ENCODE measurements at places on chromosomes 16 and 17.

- DNase-seq, result no peak
Measured at GRCh38 chr16:67544844-67545664, 16.4 kb downstream of the RIPOR1 start.

GRCh38 chr17:74527756-74528155 lies 3.5 kb downstream of the CD300LB start:
- no peak for DNase-seq

DNA sequence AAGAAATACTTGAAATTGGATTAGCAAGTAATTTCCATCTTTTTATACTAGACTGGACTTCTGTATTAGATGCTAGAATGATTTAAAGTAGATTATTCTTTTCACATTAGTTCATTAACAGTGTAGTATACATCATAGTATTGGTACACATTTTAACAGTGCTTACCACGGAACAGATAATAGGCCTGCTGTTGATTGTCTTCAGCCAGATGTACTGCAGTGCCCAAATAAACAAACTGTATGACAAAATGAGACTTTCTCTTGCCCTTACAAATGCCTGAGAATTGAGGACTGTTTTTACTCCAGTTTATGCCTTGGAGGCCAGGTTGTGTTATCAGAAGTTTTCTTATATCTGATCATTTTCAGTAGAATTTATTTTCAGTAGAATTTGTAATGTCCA lies 631 bp downstream of the EVI2A start:
- DNase-seq, result no peak

- DNase-seq, result no peak
Measured at GRCh38 chr17:17152385-17152784, 53.7 kb downstream of the PLD6 start.

DNA sequence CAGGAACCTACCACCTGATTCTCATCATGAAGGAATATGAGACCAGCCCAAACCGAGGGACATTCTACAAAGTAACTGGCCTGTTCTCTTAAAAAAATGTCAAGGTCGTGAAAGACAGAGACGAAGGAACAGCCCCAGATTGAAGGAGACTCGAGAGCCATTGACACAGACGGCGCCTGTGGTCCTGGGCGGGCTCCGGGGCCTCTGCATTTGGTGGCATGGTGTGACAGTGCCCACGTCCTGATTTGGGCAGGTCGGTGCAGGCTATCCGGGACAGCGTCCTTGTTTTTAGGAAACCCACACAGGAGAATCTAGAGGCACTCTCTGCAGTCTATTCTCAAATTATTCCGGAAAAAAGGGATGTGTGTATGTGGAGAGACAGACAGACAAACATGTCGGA lies 64.1 kb downstream of the ADCY9 start:
- DNase-seq, result no peak

DNA sequence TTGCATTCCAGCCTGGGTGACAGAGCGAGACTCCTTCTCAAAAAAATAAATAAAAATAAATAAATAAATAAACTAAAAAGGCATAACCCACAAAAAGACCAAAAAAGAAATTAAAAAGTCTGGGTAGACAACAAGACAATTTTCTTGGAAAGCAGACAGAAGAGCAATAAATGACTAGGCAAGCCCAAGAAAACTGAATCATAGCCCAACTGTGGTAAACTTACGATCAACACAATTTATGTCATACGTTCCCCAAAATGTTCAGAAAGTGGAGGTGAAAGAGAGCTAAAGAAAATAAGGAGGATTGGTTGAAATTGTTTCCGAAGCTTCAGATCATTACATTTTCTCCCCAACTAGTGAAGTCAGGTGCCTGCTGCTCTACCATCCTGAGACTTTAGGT lies 31.3 kb upstream of the C17orf78 start:
- no peak for DNase-seq

- no peak for DNase-seq
Measured at GRCh38 chr16:57001026-57001679, 11.8 kb downstream of the NLRC5 start.

DNA sequence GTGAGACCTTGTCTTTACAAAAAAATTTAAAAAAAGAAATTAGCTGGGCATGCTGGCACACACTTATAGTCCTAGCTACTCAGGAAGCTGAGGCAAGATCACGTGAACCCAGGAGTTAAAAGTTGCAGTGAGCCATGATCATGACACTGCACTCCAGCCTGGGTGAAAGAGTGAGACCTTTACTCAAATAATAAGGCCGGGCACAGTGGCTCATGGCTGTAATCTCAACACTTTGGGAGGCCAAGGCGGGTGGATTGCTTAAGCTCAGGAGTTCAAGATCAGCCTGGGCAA lies 11.5 kb upstream of the RIPOR1 start:
- DNase-seq, result no peak

GRCh38 chr16:86984343-86984742 lies 332.8 kb downstream of the C16orf95 start:
- DNase-seq, result no peak

DNA sequence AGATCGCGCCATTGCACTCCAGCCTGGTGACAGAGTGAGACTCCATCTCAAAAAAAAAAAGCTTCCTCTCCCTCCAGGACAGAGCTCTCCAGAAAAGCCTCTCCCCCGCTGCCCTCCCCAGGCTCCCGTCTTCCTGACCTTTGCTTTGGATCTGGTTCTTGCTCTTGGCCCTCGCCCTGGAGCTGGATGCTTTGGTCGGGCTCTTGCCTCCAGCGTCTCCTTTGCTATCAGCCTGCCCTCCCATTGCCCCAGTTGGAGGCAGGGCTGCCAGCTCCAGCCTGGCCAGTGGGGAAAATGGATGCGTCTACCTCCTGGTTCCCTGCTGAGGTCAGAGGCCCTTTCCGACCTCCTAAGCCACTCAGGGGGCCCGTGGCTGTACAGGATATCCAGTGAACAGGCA lies 35.9 kb downstream of the TRARG1 start:
- DNase-seq, result no peak

DNA sequence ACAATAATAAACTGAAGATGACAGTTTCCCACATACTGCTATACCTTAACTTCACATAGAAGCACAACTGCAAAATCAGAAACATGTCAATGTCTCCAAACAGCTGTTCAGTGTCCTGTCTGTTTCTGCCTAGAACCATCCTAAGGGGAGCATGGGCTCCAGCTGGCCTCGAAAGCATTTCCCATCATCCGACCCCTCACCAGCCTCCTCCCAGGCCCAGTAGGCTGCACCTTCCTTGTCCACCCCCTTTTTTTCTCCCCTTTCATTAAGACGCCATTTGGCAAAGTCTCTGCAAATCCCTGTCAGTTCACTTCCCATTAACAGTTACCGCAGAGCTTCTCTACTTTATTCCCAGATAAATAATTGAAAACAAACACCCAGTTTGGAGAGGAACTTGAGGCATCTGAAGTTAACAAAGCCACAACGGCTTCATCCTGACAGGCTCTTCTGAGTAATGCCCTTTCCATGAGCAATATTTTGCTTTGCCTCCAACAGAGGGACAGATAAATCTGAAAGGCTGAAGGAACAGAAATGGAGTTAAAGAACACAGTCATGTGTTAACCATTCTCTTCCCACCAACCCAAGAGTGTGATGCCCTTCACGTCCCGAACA lies 65.3 kb downstream of the SLC39A11 start:
- peak; percentile 37 for DNase-seq

GRCh38 chr16:54347961-54348360 lies 61.4 kb upstream of the IRX3 start:
- no peak for DNase-seq

GRCh38 chr16:30136971-30137605 lies 14.1 kb upstream of the MAPK3 start:
- no peak for DNase-seq

- DNase-seq, result no peak
Measured at GRCh38 chr16:57539072-57539796, 2.9 kb upstream of the CCDC102A start.

- no peak for DNase-seq
Measured at GRCh38 chr17:2948721-2949468, 114.5 kb downstream of the OR1D5 start.

GRCh38 chr16:50622029-50622428 lies 59.1 kb downstream of the SNX20 start:
- no peak for DNase-seq

DNA sequence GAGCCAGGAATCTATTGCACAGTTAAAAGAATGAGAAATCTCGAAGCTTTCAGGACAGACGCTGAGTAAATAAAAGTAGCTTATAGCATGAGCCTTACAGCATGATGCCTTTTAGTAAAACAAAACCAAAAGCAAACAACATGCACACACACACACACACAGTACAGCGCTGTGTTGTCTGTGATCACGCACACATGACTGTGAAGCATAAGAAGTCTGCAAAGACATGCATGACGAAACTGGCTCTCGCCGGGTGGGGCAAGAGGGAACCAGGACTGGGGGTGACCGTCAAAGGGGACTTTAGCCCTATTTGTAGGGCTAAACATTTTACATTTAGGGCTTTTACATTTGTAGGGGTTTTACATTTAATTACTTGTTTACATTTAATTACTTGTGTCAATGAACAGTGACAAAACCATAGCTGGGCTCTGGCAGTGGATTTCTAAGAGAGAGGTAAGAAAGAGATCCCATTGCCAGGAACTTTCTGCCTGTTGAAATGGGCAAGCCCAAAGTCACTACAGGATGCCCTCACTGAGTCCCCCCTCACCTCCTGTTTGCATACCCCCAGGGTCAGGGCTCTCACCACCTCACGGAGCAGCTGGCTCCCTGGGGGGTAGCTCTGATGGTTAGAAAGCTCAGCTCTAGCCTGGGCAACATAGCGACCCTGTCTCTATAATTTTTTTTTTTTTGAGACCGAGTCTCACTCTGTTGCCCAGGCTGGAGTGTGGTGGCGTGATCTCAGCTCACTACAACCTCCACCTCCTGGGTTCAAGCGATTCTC lies 2.0 kb upstream of the TNFRSF13B start:
- DNase-seq, result no peak

DNA sequence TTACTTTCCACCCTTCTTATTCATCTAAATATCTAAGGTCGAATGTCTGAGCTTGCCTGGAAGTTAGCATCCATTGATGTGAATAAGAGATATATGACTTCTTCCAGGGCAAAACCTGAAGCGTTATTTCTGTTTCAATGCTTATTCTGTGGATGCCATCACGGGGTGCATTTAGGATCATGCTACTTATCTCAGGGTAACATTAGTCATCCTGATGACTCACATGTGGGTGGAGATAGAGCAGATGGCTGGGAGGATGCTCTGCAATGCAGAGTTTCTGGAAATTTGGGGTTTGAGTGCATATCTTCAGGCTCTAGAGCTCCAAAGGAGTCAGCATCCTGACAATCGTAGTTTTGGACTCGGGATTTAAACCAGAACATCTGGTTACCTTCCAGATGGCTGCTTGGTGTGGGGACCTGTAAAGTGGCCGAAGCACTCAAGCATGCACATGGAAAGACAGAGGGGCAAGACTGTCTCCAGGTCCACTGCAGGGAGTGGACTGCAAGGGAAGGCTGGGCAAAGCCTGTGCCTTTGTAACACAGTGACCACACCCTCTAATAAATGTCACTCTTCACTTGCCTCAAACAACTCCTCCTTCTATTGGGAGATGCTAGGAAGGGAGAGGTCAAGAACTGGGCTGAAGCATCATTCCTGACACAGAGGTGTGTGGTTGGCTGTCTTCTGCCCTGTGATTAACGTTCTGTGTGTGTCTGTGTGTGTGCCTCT lies 175.2 kb upstream of the SALL1 start:
- peak; percentile 50 for DNase-seq

DNA sequence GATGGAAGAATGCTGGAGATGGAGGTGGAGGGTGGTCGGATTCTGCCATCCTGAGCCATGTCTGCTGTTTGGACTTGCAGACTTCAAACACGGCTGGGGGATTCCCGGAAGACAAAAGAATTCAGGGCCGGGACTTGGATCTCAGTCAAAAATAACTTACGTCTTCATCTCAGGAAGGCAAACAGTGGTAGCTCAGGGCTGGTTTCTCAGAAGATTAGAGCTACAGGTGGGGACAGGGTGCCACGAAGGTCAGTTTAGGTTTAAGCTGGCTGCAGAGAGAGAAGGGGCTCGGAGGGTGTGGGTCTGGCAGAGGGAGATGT lies 4.3 kb upstream of the RHBDL3 start:
- no peak for DNase-seq
